ENCODE measurements at places on chromosomes 2 and 18.

DNA sequence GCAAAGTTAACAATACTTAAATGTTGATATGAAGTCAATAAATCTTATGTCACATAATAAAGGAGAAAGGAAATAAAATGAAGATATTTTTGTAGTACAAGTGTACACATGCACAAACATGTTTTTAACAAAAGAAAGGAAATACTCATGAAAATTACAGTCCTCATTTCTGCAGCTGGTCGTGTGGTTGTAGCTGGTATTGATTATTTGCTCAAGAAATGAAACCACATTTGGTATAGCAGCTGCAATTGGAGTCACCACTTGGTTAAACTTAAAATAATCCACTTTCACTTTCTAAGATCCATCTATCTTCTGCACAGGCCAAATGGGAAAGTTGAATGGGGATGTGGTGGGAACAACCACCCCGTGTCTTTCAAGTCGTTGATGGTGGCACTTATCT, 580.5 kb upstream of the NRXN1 start:
- DNase-seq: no peak

DNA sequence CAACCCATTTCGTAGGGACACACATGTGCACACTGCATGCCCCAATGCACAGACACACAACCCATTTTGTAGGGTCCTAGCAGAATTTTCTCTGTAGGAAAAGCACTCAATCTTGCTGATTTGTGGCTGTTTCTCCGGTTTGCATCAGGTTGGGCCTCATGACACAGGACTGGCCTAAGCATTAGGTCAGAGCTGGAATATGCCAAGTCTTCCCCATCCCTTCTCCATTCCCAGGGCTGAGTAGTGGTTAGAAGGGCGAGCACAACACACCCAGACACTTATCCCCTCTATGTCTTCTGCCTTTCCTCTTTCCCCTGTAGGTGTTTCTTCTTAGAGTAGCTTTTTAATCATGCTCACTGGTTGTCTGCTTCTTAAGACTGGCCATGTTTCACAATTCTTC, 295.9 kb downstream of the SOX11 start:
- DNase-seq: no peak

GRCh38 chr2:105738658-105739241, 6.0 kb upstream of the NCK2 start:
- DNase-seq: peak; percentile 51

GRCh38 chr18:39796393-39796792, 2158.6 kb upstream of the PIK3C3 start:
- DNase-seq: no peak

DNA sequence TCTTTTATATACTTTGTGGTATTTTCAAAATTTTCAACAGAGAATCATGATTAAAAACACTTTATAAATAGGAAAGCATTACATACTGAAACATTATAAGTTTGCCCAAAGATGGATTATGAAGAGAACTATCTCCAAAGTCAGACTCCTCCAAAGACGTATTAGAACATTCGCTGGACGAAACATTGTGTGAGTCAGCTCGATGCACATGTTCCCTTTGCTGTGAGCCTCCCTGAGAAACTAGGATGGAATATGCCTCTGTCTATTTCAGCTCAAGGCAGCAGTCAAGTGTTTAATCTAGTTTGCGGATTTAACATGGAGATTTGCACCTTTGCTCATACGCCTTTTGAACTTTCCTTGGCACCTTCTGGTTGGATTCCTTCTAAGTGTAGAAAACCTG, 92.2 kb upstream of the NCKAP5 start:
- DNase-seq: no peak
